ENCODE measurements at places on chromosomes 13 and 19.

DNA sequence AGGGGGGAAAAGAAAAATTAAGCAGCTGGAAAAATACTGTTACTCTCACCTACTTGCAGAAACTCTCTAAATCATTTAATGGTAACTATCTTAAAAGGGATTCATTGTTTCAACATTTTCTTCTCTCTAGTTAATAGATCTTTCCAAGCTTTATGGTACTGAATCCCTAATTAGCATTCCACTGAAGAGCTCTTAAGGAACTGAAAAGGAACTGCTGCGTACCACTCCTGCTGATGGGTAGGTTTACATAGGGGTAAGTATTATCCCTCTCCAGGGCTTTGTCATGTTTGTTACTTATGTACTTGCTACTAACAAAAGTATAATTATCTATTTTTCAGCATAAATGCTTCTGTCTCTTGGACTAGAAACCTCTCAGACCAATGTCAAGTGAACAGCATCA, 12.5 kb downstream of the TEX30 start:
- DNase-seq, result no peak

DNA sequence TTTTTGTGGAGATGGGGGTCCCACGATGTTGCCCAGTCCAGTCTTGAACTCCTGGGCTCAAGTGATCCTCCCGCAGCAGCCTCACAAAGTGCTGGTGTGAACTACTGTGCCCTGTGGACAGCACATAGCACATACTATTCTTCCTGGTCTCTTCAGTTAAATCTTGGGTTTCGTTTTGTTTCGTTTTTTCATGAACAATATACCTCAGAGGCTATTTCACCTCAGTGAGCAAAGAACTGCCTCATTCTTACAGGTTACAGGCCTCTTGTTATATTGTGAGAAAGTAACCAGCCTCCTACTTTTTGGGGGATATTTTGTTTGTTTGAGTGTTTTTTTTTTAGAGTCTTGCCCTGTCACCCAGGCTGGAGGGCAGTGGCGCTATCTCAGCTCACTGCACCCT, 1.3 kb upstream of the C3 start:
- no peak for DNase-seq

DNA sequence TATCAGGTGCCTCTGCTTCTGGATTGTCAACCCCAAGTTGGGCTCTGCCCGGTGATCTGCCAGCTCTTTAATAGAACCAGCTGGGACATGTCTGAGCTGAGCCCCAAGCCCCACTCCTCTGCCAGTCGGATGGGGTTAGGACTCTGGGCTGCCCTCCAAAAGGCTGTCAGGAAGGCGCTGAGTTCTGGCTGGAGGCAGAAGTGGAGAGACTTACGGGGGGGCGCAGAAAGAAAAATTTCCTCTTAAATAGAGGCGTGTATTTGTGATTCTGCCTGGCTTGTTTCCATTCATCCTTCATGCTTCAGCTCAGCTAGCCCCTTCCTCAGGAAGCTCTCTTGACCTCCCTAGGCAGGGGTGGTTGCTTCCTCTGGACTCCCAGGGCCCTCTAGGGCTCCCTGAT, 985 bp upstream of the KCNK6 start:
- no peak for DNase-seq

DNA sequence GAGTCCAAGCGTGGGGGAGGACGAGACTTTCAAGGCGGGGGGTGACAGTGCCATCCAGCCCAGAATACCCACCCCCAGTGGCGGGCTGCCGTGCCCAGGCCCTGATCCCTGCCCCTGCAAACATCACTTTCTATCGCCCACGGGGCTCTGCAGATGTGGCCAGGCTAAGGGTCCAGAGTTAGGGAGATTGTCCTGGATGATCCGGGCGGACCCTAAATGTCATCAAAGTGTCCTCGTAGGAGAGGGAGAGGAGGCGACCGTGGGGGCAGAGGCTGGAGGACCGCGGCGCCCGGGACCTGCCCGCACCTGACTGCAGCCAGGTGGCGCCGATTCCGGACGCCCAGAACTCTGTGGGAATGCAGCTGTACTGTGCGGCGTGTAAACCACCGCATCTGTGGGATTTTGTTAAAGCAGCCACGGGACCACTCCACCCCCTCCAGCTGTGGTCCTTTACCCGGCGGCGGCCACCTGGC, 32.4 kb downstream of the GJA3 start:
- no peak for DNase-seq

GRCh38 chr13:48132961-48133360, 38.1 kb upstream of the MED4 start:
- no peak for DNase-seq

DNA sequence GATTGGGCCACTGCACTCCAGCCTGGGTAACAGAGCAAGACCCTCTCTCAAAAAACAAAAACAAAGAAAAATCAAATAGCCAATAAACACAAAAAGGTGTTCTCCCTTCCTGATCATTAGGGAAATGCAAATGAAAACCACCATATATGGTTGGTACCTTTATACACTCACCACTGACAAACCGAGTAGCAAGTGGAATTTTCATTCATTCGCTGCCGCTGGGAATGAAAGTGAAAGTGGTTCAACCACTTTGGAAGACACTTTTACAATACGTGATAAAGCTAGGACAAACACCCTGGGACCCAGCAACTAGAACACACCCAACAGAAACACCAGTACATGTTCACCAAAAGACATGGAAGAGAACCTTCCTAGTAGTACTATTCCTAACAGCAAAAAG, 21.0 kb downstream of the GRIK5 start:
- DNase-seq, result no peak

- DNase-seq, result peak; percentile 60
Observed at GRCh38 chr19:3374369-3375112, 8.2 kb downstream of the NFIC start.

DNA sequence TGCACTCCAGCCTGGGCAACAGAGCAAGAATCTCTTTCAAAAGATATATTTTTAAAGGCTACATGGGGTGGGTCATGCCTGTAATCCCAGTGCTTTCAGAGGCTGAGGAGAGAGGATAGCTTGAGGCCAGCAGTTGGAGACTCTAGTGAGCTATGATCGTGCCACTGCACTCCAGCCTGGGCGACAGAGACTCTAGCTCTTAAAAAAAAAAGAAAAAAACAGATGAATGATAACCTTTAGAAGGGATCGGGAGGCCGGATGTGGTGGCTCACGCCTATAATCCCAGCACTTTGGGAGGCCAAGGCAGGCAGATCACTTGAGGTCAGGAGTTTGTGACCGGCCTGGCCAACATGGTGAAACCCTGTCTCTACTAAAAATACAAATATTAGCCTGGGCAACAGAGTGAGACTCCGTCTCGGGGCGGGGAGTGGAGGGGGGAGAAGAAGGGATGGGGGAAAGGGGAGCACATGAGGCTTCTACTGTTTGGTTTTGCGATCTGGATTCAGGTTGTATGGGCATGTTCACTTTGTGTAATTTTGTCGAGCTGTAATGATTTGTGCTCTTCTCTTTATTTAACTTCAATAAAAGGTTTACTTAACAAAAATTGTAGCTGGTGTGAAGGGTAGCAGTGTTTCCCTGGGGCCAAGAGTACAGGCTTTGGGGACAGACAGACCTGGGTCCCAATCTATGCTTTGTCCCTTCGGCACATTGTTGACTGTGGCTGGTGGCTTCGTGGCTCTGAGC, 1.1 kb upstream of the PSMC4 start:
- no peak for DNase-seq
